Calu3 (cell line): ENCODE measurements at places on chromosomes 16 and 17. TPM values are rescaled to one million over a fixed set of nuclear protein-coding genes. Genes with fewer than 3 reads are reported as not detected.

FAM20A gene
- 0.59 and 1.3 TPM in 2 replicates for total RNA-seq

ABCC12 gene
- total RNA-seq: not detected in 2 replicates

SLFN12 gene
- 0.44 and 0.54 TPM in 2 replicates for total RNA-seq

CNTNAP1 gene
- 1.2 and 1.3 TPM in 2 replicates for total RNA-seq

CSH1 gene
- not detected in 2 replicates for total RNA-seq

BAIAP3 gene
- 2.4 and 7.0 TPM in 2 replicates for total RNA-seq

DYNLL2 gene
- 24.8 and 29.2 TPM in 2 replicates for total RNA-seq

SMTNL2 gene
- not detected in 2 replicates for total RNA-seq

C17orf50 gene
- not detected in 2 replicates for total RNA-seq

TBX4 gene
- not detected in 2 replicates for total RNA-seq

SULT1A2 gene
- total RNA-seq: 1.9 and 2.5 TPM in 2 replicates

ADAP2 gene
- total RNA-seq: 2.1 TPM in 1 of 2 replicates, not detected in the other

OTOP2 gene
- total RNA-seq: not detected in 2 replicates

MGAT5B gene
- 1.0 and 1.8 TPM in 2 replicates for total RNA-seq

CYLD gene
- 29.2 and 31.8 TPM in 2 replicates for total RNA-seq

DGKE gene
- total RNA-seq: 10.0 and 12.5 TPM in 2 replicates

MYH11 gene
- total RNA-seq: 0.05 TPM in 1 of 2 replicates, not detected in the other

CDC6 gene
- 567 and 645 TPM in 2 replicates for total RNA-seq

BCL6B gene
- not detected in 2 replicates for total RNA-seq

CACNG1 gene
- total RNA-seq: not detected in 2 replicates

ABI3 gene
- not detected in 2 replicates for total RNA-seq

GAS2L2 gene
- total RNA-seq: not detected in 2 replicates

MPV17L gene
- total RNA-seq: 10.0 and 11.5 TPM in 2 replicates

LRRC75A gene
- total RNA-seq: 3.0 and 3.3 TPM in 2 replicates

PRPSAP2 gene
- total RNA-seq: 24.6 and 33.0 TPM in 2 replicates

CAPN15 gene
- 108 and 120 TPM in 2 replicates for total RNA-seq

KRT15 gene
- total RNA-seq: 83.0 and 86.8 TPM in 2 replicates

MLX gene
- total RNA-seq: 65.0 and 69.8 TPM in 2 replicates

IGF2BP1 gene
- 14.4 and 17.6 TPM in 2 replicates for total RNA-seq

MBTPS1 gene
- 116 and 130 TPM in 2 replicates for total RNA-seq
